ENCODE measurements at places on chromosomes 7 and 10.
A peak's percentile ranks its signal among the peaks of the same experiment; 100 is the strongest.

GRCh38 chr7:129843365-129843898, 109.3 kb downstream of the UBE2H start:
- DNase-seq = no peak

GRCh38 chr10:132815168-132815857, 29.4 kb upstream of the NKX6-2 start:
- no peak for DNase-seq

DNA sequence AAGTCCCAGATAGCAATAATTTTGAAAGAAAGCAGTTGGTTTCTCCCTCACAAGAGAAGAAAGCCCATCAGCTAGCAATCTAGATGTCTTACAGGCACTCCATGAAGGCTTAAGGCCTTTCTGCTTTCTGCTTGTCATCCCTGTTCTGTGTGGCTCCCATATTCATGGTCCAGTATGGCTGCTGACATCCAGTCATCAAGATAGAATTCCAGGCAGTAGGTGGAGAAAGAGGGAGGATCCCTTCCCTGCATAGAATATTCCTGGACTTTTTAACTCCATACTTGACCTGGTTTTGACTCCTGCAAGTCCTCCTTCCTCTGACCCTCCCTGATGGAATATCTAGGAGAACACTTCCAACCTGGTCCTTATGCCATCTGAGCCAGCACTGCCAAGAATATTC, 389.9 kb upstream of the AKR1E2 start:
- DNase-seq = no peak

GRCh38 chr7:96495751-96496216, 173.9 kb upstream of the SLC25A13 start:
- peak; percentile 4 for DNase-seq

DNA sequence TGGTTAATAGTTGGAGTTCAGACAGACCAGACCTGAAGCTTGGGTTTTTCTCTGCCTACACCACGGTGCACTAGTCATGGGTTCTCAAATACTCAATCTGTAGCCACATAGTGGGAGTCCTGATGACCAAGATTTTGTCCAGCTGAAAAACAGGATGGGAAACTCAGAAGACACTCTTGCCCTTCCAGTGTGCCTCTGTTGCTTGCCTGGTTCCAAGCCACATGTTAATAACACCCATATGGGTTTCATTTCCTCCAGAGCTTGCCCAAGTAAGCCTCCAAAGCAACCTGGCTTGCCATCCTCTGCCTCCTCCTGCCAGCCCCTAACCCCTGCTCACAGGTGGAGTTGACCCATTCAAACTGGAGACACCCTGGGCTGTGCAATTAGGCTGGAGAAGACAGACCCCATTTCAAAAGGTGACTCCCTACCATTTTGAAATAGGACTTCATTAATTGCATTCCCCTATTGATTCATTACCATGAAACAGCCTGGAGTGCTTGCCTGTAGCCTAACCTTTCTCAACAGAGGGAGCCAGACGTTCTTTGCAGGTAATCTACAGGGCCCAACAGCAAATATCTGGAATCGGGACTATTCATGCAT, 108.0 kb upstream of the HABP2 start:
- DNase-seq = no peak

DNA sequence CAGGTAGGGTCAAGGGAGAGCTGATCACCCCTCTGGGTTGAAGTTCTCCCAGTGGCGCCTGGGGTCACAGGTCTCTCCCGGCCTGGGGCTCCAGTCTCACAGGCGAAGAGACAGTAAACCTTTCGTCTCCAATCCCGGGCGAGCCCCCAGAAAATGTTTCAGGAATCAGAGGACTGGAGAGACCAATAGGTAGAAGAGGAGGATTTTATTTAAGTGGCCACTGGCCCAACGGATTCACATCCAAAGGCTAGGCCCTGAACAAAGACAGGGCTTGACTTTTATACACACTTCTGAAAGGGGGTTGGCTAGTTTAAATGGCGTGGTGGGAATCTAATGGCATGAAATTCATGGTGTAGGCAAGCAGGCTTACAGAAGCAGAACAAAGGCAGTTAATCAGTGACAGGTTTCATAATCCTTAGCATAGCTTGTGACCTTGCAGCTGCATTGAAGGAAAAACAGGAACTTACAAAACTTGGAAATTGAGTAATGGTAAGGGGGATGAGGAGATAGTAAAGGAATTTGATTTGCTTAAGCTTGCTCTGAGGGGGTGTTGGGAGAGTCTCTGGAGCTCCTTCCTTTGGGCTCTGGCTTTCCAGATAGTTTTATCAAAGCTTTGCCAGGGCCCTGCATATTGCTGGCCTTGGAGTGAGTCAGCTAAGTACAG, 105.5 kb downstream of the TRIM24 start:
- DNase-seq = no peak

GRCh38 chr7:2076649-2077064, 156.1 kb downstream of the MAD1L1 start:
- DNase-seq = no peak

GRCh38 chr7:122055073-122055472, 89.0 kb downstream of the AASS start:
- DNase-seq = no peak

DNA sequence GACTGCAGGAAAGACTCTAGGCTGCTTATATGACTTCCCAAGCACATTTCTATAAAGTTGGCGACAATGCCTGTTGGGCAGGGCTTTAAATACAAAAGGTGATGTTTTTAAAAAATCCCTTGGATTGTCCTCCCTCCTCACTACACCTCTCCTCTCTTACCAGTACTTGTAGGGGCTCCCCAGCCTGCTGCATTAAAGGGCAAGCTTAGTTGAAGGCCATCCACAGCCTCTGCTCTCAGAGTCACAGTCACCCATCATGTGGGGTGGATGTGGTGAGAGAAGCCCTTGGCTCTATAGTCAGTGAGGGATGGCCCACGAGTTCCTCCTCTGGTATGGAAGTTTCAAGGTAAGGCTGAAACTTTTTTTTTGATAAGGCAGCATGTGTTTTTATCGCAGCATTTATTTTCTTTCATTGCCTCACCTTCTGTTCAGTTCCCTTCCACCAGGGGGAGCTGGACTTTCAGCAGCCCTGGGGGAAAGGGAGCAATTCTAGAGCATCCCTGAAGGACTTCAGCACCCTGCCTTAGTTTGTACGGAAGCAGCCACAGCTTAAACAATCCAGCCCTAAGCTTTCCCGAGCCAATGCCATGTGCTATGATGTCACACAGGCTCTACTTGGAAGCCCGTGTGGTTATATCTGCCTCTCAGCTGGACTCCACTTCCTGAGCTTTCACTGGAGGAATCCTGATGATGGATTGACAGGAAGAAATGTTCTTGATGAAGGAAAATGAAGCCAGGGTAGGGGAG, 131.9 kb downstream of the CALCR start:
- peak; percentile 38 for DNase-seq

- no peak for DNase-seq
Observed at GRCh38 chr7:143239813-143240212, 18.0 kb downstream of the TAS2R40 start.

DNA sequence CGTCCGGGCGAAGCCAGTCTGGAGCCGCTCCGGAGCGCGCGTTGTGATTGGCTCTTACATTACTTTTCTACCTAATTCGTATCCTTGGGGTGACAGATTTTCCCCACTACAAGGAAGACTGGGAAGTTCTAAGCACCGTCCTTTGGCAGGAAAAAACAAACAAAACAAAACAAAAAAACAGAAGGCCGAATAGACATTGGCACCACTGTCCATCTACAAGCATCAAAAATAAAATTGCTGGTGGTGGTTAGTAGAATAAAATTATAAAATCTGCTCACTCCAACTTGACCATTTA, 651 bp upstream of the SKAP2 start:
- no peak for DNase-seq

DNA sequence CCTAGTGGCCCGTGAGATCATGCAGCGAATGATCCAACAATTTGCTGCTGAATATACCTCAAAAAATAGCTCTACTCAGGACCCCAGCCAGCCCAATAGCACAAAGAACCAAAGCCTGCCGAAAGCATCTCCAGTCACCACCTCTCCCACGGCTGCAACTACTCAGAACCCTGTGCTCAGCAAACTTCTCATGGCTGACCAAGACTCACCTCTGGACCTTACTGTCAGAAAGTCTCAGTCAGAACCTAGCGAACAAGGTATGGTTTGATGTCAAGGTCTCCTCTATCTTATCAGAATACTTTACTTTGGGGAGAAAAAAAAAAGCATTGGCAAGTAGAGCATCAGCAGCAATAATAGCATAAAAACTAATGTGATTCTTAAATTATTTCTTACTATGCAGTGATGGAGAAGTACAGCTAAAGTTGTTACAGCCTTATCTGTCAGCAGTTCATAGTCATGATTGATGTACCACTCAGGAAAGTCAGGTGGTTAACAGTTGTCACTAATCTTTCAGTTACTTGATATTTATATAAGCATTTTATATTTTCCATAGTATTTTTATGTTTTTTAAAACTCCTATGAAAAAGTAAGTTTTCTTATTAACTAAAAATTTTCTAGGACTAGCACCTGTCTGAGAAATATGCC, 117.1 kb downstream of the LCOR start:
- no peak for DNase-seq

DNA sequence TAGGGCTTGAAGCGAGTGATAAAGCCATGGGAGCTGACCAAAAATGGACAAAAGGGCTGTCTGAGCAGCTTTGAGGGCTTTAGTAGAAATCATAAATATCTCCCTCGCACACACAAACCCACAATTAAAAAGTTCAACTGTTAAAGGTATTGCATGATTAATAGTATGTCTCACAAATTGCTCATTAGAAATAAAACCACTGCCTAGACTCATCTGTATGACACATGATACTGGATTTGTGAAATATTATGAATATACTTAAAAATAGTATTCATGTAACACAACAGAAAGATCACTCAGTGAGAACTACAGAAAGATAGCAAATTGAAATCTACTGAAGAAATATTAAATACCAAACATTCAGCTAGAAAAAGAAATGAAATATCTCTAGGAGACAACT, 11.9 kb upstream of the PTPN12 start:
- DNase-seq = no peak

DNA sequence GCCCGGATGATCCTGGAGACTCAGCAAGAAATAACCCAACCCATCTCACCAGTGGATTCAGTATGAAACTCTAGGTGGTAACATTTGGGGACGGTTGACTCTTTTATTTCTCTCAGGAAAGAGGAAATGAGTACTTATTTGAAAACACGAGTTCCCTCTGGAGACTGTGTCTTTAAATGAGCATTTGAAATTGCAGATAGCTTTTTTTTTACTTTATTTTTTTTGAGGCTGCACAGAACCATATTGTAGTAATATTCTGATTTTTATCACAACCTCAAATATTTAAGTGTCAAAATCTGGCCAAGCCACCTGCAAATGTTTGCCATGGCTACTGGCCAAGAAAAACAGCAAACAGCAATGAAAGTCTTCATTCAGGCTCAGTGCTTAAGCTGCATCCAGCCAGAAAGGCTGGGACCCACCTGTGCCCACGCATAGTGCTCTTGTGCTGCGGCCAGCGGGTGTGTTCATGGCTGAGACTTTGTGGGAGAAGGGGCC, 160.8 kb downstream of the CREB5 start:
- no peak for DNase-seq

DNA sequence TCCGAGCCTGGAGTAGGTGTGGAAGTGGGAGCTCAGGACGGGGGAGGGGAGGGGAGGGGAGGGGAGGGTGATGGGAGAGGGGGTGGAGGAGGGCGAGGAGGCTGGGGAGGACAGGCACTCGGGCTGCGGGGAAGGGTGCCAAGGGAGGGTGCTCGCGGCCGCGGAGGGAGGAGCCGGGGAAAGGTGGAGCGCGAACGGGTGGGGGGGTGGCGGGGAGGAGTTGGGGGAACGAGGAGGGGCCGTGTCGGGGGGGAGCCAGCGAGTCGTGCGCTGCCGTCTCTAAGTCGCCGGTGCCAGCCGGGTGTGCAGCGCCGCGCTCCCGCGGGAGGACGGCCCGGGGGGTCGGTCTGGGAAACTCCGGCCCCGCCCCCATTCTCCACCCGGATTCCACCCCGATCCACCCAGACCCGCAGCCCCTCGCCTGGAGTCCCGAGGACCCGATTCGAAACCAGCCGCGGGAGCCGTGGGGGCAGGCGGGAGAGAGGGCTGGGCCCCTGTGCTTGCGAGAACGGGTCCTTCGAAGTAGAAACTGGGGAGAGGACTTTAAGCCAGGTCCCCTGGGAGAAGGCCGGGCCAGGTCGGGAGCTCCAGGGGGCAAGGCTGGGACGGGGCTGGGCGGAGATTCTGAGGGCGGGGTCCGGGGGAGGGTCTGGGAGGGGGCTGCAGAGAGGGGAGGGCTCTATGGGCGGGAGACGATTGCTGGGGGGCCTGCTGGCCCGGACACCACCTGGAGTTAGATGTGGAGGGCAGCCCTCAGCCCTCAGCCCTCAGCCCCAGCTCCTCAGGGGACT, at the start of gene ZNF467:
Gene ZNF467 (minus strand): TSS at position 143 of the 791 bp plus-strand sequence. CDS start 2,556 bp downstream, outside the sequence.
- peak; percentile 34 for DNase-seq

DNA sequence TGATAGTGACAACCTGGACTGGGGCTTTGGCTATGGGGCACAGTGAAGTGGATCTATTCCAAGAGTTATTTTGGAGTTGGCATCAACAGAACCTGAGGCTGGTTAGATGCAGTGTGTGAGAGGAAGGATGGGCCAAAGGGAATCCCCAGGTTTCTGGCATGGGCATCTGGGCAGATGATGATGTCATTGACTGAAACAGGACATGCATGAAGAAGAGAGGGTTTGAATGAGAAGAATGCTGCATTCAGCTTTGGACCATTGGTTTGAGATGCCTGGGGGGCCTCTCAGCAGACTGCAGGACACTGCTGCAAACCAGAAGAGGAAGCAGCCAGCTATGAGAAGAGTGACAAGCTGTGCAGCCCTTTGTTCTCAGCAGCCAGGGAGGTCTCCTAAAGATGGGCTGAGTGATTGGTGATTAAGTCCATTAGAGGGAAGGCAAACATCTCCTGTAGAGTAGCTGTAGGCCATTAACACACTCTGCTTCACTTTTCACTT, 23.1 kb upstream of the PIK3CG start:
- DNase-seq = no peak

DNA sequence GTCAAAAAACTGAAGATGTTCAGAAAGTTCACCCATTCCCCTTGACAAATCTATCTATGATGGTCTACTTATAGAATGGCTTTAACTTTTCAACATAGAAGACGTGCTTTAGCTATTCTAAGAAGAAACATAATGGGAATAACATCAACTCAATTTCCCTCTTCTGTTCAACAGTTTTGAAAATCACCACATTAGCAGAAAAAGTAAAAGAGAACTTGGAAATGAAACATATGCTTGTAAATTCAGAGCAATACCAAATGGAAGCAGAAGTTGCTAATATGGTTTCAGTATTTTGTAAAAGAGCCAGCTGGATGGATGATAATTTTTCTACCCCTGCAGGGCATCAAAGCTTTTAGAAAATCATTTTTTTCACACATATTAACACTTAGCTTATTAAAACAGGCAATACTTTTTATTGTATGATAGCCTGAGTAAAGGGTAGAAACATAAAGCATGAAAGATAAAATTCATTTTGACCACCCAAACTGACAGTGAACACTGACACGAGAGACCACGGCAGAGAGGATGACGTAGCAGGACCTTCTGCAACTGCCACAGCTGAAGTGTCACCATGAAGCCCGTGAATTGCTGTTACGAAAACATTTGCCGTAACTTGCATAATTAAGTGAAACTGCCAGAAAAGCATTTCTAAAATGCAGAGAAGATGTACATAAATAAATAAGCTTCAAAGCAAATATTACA, 39.2 kb upstream of the FEZF1 start:
- DNase-seq = no peak

GRCh38 chr7:55526770-55527169, 45.5 kb downstream of the VOPP1 start:
- no peak for DNase-seq

Measured in activated CD4-positive, alpha-beta T cell treated with anti-CD3 and anti-CD28 coated beads, Interleukin-2, amount 50 U/mL, for 48 hours (primary cell).